CD4-positive, alpha-beta T cell treated with Interleukin-2 at 100 ng/mL for 4 hours (primary cell): ENCODE measurements at places on chromosomes 11 and 22.

GRCh38 chr22:46394622-46395021 is 59.1 kb downstream of the TRMU start:
- DNase-seq: no peak

GRCh38 chr11:61810671-61811175 is 6.1 kb downstream of the FADS1 start:
- no peak for DNase-seq

GRCh38 chr22:41638124-41638523 is 17.0 kb downstream of the XRCC6 start:
- DNase-seq: no peak

DNA sequence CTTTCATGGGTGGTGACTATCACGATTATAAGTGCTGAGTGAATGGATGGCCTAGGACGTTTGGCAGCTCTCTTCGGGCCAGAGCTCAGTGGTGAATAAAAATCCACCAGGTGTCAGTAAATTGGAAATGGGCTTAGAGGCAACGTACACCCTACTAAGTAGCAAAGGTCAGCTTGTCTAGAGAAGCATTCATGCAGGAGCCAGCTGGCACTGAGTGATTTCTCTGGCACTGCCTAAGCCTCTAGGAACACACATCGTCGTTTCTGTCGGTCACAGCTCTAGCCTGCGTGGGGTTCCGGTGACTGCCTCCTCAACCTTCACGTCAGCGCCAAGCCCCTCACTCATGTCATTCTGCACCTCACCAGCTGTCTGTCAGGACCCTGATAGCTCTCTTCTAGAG is 192.4 kb upstream of the NTM start:
- DNase-seq: no peak

GRCh38 chr11:770642-771616 is 6.4 kb downstream of the GATD1 start:
- DNase-seq: no peak

DNA sequence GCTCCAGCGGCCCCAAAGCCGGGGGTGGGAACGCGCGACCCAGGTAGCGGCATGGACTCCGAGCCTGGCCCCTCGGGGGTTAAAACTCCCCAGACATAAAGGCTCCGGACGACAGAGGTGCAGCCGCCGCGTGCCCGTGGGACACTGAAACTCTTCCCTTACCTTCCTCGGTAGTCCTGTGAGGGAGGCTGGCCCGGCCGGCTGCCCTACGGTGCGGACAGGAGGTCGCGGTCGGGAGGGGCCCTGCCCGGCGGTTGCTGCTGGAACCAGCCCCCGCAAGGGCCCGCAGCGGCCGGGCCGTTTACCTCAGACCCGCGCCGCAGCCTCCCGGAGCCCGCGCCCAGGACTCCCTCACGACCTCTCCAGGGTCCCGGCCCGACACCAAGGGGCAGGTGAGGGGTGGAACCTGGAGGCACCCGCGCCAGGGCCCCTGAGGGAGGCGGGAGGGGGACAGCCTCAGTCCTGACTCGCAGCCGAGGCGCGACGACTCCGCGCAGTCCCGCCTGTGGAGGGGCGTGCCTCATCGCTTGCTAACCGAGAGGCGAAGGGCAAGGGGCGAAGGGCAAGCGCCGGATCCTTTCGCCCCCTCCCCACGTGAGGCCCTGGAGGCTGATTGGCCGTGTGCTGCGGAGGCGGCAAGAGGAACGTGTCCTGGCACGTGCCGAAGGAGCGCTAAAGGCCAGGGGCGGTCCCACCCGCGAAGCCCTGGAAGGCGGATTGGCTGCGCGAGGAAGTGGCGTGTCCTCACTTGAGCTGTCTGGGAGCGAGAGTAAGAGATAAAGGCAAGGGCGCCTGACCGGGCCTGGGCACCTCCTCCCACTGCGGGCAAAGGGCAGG is at the start of gene UPB1:
UPB1 (plus strand) TSS at position 805 of the 837 bp plus-strand sequence. CDS start 72 bp downstream, outside the sequence.
- no peak for DNase-seq

GRCh38 chr11:132541794-132542193 is 990.5 kb downstream of the OPCML start:
- no peak for DNase-seq

DNA sequence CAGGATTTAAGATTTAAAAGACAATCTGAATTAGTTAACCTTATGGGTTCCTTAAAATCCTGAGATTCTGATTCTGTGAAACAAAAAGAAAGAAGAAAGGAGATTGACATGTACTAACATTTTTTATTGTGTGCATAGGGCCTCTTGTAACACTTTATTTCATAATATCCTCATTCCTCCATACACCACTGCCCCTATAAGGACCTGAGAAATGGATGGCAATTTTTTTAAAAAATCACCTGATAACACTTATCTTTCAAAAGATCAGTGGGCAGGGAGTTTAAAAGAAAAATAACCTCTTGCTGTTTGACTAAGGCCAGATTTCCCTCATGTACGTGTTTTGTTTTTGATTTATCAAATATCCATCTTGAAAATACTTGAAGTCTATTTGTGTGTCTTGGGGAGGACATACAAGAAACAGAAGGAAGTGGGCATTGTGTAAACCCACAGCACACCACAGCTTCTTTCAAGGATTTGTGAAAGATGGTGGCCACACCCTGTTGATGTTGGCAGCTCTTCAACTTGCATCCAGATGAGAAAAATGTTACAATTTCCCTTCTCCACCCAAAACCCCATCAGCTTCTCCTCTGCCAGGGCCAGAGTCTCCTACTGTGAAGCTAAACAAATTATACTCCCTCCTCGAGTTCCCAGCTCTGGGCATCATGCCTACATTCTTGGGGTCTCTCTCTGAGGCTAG is 35.0 kb upstream of the MPEG1 start:
- peak; percentile 5 for DNase-seq
